ENCODE measurements at places on chromosomes 7 and 10.

- DNase-seq = no peak
These were observed 154.1 kb downstream of the KIAA1217 start for GRCh38 chr10:24363070-24363469.

DNA sequence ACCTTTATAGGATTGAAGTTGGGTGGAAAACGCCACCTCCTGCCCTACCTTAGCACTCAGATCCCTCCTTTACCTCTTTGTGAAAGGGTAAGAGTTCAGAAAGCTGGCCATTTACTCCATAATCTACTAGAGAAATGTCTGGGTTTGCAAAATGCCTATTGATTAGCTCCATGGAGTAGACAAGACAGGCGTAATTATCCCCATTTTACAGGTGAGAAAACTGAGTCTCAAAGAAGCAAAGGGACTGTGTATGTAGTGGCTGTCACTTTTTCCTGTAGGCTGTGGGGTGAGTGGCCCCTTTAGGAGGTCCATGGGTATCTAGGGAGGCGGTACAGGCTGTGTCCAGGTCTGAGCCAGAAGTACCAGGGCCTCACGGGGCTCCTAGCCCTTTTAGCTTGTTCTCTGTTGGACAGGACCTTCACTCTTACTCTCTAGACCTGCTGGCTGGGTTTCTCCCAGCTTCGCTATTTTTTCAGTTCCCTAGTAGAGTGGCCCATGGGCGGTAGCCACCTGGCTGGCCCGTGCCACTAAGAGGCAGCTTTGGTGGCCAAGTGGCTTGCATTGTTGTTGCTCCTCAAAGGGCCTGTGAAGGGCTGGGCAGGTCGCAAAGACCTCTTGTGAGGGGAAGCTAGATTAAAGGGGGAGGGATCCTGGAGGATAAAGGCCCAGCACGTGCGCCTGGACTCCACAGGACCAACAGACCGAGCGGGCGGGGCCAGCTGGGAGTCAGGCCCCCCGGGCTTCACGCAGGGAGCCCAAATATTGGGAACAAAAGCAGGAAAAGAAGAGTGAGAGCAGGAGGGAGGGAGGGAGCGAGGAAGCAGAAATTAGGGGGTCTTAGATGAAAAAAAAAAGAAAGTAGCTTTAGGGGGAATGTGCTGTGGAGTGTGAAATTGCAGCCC, 4.7 kb upstream of the PAX2 start:
- DNase-seq = no peak

DNA sequence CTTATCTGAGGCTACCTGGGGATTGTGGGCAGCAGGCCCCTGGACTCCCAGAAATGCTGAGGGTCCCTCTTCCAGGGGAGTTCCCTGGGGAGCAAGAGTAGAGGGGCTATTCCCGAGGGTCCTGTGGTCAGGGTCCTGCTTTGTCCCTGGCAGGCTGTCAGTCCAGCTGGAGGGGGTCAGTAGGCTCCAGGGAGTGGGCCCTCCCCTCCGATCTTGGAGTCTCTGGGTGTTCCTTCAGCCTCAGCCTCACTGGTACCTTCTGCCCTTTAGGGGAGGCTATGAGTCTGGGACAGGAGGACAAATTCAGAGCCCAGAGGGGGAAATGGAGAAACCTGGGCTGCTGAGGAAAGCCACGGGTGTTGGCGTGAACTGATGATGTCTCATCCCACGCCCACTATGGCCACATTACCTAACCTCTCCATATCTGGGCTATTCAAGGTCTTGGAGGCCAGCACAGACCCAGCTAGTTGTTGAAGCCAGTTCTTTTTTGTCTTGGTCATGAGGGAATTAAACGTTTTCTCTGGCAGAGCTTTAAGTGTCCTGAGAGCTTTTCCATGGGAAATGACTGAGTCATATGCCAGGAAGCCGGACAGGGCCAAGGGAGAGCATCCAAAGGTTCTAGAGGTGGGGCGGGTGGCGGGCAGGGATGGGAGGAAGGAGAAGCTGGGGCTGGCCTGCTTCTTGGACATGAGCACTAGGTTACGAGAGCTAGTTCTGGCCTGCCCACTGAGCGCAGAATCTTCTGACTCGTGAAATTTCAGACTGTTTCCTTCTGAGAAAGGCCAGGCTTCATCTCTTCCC, 6.2 kb downstream of the CALHM2 start:
- DNase-seq = no peak

- no peak for DNase-seq
These were observed 87.6 kb downstream of the XRCC2 start for GRCh38 chr7:152588350-152588749.

DNA sequence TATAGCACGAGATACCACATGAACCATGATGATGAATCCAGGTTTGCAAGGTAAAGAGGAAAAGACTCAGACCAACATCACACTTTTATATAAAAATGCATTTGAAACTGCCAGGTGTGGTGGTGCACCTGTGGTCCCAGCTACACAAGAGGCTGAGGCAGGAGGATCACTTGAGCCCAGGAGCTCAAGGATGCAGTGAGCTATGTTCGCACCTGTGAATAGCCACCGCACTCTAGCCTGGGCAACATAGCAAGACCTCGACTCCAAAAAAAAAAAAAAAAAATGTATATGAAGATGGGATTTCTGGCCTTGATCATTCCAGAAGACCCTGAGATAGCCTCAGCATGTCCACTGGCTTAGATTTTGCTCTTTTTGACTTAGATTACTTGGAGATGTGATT, 161.6 kb downstream of the PARD3 start:
- no peak for DNase-seq

DNA sequence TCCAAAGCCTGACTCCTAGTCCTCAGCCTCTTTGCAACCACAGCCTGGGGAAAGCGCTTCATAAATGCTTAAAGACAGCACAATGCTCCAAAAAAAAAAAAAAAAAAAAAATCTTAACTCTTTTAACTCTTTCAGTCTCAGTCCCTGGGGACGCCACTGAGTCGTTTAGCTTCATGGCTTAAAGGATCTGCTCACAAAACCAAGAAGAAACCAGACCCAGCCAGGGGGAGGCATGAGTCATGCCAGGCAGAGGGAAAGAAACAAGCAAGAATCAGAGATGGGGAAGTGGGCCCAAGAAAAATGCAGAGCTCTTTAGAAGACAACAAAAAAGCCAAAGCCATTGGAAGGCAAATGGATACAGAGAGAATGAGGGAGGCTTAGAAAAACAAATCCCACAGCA, 32.5 kb upstream of the DOCK1 start:
- no peak for DNase-seq

- DNase-seq = no peak
These were observed 26.9 kb upstream of the OR9A4 start for GRCh38 chr7:141889321-141889720.

DNA sequence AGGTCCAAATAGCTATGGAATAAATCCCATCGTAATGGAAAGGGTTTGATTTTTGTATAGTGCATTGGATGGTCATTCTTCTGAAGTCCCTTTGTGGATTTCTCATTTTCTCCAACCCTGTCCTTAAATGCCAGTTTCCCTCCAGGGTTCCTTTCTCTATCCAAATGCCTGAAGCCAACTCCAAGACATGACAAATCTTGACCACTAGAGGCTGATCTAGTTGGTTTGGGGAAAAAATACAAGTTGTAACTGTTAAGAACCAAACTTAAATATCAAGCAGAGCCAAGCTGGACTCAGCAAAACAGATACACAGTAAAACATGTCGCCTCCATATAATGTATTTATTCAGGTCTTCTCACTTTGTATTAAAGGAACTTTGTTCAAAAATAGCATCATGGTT, 28.7 kb downstream of the FRMD4A start:
- no peak for DNase-seq

DNA sequence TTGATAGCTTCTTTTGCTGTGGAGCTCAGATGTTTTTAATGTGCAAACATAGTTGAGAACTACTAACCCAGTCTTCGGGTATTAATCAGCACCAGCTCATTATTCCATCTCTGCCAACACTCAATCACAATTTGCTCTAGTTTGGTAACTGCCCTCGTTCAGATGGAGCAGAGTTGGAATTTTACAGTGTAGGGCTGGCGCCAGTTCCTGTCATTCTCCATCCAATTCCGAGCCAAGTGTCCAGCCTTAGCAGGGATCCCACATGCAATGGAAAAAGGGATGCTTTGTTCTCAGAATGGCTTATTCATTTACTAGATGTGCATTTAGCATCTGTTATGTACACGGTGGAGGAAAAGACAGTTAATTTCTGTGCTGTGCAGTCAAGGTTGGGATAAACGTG, 504.5 kb upstream of the GALNT17 start:
- no peak for DNase-seq

DNA sequence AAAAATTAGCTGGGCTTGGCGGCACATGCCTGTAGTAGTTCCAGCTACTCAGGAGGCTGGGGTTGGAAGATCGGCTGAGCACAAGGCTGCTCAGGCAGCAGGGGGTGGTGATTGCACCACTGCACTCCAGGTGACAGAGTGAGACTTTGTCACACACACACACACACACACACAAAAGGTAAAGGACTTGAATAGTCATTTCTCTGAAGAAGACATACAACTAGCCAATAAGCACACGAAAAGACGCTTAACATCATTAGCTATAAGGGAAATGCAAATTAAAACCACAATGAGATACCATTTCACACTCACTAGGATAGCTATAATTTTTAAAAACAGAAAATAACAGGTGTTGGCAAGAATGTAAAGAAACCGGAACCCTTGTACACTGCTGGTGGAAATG, 48.6 kb downstream of the HIP1 start:
- no peak for DNase-seq

GRCh38 chr7:41912426-41912825, 209.5 kb upstream of the INHBA start:
- no peak for DNase-seq

- no peak for DNase-seq
These were observed 12.3 kb downstream of the BMPER start for GRCh38 chr7:33917661-33918060.

GRCh38 chr10:19749185-19749729, 67.0 kb upstream of the PLXDC2 start:
- no peak for DNase-seq

- DNase-seq = no peak
These were observed 256.7 kb downstream of the KLF6 start for GRCh38 chr10:3528271-3528670.

DNA sequence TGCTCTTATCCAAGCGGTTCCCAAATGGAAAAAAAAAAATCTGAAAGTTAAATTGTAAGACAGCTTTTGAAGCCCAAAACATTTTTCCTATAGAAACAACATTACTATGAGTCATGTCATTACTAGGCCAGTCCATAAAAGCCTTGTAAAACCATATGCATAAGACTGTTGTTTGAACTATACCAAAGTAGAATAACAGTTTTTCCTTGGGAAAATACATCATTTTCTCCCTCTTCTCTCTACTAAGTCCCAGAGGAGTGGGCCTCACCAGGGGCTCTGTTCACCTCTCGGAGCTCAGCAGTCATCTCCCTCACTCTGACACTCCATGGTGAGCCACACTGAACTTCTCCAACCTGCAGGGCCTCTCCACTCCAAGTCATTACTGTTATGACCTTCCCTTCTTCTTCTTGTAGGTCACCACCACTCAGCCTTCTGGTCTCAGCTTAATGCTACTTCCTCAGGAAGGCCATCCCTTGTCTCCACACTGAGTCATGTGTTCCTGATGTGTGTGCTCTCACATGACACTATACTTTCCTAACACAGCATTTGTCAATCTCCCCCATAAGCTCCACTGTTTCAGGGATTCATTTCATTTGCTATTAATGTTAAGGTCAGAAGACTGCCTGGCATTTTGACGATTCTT, 32.5 kb downstream of the ZNF438 start:
- DNase-seq = no peak
